NCI-H1417 (cell line): ENCODE measurements at places on chromosomes 16 and 17.

GRCh38 chr17:74779501-74779900, 3.4 kb upstream of the NAT9 start:
- no peak for DNase-seq

DNA sequence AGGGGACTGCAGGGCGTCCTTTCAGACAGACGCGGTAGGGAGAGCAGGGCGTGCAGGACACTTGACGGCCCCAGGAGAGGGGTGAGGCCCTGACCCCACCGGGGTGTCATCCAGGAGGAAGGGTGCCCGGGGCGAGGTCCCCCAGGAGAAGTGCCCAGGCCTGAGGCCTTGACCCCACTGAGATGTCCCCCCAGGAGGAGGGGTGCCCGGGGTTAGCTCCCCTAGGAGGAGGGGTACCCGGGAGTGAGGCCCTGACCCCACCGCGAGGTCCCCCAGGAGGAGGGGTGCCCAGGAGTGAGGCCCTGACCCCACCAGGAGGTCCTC, 27.2 kb upstream of the METRNL start:
- DNase-seq = no peak

GRCh38 chr16:84524346-84524920, 20.0 kb upstream of the MEAK7 start:
- no peak for DNase-seq

GRCh38 chr16:58863042-58863441, 128.9 kb upstream of the GOT2 start:
- DNase-seq = no peak

- no peak for DNase-seq
These were observed 18.6 kb upstream of the CLTC start for GRCh38 chr17:59601130-59601529.

- DNase-seq = no peak
These were observed 36.7 kb downstream of the TMEM238L start for GRCh38 chr17:10767232-10767631.

GRCh38 chr16:66878067-66878466, 2.2 kb upstream of the PDP2 start:
- no peak for DNase-seq

- DNase-seq = peak; percentile 71
These were observed 14.7 kb downstream of the DRC3 start for GRCh38 chr17:17987187-17987896.

DNA sequence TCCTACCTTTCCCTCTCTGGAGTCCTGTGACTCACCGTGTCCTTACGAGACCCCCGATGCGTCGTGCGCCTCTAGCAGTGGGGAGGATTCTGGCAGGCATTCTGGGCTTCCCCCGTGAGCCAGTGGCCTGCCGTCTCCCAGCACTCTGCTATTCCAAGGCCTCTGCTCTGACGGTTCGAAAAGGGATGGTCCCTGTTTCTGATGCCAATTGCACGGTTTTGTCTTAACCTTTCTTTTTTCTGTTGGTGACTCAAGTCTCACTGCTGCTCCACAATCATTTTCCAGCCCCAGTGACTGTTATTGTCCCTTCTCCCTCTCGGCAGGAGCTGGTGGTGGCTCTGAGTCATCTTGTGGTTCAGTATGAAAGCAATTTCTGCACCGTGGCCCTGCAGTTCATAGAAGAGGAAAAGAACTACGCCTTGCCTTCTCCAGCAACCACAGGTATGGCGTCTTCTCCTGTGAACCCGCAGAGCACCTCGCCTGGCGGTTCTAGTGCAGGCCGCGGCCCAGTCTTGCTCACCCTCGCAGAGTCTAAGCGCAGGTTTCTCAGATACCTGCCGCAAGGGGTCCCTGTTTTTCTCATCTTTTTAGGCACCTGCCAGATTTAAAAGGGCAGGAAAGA, 100.1 kb upstream of the CHMP6 start:
- peak; percentile 59 for DNase-seq

DNA sequence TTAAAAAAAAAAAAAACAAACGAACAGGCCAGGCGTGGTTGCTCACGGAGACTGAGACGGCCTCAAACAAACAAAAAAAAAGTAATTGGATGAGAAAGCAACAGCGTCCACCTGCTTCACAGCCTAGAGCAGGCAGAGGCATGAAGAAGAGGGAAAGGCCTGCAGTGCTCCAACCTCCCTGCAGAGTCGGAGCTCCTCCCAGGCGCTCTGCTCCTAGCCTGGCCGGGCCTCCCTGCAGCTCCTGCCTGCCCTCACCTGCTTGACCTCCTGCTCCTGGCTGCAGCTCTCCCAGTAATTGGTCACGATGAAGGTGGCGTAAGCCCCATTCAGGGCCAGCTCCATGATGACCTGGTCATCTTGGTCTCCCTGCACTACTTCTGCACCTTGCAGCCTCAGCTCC, 5.5 kb downstream of the NMRAL1 start:
- DNase-seq = no peak

DNA sequence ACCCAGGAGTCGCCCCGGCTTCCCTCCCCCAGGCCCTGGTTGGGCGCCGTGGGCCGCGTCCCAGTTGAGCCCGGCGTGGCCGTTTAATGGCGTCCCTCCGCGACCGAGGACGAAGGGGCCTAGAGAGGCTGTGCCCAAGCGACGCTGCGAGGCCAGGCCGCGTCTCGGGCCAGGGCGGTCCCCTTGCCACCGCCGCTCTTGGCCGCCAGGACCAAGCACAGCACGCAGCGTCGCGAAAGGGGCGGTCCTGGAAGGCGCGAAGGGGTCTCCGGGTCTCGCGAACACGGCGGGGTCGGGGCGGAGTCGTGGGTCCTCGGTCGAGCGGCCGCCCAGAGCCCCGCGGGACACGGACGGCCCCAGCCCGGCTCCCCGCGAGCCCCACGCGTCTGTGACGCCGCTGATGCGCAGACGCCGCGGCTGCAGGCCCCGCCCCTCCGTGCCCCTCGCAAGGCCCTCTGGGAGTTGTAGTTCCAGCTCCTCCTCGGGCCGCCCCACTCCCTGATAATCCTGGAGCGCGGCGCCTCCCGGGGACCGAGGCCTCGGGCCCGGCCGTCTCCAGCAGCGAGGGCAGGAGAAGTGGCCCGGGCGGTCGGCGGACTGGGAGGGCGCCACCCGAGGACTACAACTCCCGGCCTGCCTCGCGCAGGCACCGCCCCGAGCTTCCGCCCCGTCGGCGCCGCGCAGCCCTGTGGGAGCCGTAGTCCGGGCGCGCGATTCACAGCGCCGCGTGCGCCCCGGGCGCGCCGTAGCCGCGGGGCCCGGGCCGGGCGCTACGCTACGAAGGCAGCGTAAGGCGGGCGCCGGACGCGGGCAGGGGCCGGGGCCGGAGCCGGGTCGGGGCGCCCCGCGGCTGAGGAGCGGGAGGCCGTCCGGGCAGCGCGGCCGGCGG, at the start of gene CAPN15:
Gene CAPN15 (plus strand): TSS at position 698 of the 889 bp plus-strand sequence. CDS start 19,127 bp downstream, outside the sequence.
- peak; percentile 97 for DNase-seq

- DNase-seq = no peak
These were observed 49.7 kb downstream of the TUBD1 start for GRCh38 chr17:59842901-59843652.

DNA sequence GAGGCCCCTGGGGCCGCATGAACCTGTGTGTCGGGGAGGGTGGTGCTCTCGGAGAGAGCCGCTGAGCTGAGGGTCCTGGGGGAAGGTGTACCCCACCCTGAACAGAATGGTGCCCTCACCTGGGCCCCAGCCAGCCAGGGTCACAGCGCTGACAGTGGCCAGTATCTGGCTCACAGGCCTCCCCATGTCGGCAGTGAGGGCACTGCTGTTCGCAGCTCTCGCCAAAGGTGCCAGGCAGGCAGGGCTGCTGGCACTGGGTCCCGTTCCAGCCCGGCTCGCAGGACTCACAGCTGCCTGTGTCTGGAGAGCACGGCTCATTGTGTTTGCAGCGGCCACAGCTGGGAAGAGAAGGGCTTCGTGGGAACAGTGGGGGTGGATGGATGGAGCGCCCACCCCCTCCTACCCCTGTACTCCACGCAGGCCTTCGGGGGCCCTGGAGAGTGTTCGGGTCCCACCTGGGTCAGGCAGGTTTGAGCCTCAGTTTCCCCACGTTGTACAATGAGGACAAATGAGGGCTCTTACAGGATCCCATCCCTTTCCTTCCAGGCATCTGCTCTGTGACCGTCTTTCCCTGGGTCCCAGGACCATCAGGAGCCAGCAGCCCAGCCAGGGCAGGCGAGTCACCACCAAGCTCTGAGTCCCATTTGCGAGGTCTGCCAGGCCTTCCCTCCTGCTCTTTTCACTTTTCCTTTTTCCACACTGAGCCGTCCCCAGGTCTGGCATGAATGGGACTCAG, 5.0 kb downstream of the SCARF1 start:
- DNase-seq = peak; percentile 1

DNA sequence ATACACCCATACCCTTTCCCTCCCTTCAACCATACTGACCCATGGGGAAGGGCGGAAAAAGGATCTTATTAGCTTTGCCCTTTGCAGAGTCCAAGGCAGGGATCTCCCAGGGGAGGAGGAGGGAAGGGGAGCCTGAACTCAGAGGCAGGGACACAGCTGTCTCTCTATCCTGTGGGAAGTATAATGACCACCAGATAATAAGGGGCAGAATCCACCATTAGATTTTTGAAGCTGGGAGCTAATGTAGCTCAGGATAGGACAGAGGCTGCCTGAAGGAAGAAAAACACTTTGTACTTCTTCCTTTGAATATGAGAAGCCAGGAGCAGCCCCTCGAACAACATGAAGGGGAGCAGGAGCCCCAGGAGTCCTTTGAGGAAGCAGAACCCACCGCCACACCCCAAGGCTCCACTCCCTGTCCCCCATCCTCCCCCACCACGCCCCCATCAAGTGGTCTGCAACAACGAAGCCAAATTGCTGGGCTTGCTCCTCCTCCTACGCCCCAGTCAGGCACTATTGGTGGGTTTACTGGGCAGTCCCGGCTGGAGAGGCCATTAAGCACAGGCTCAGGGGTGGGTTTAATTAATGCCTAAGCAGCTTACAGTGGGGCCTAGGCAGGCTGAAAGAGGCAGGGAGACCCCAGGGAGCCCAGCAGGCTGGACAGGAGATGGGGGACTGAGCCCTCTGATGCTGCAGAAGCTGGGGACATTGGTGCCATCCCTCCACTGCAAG, 5.3 kb downstream of the MPP2 start:
- DNase-seq = no peak

- DNase-seq = no peak
These were observed 16.7 kb downstream of the ZNF423 start for GRCh38 chr16:49839017-49839825.

- peak; percentile 81 for DNase-seq
These were observed 26.5 kb upstream of the PHF12 start for GRCh38 chr17:28977659-28978355.

DNA sequence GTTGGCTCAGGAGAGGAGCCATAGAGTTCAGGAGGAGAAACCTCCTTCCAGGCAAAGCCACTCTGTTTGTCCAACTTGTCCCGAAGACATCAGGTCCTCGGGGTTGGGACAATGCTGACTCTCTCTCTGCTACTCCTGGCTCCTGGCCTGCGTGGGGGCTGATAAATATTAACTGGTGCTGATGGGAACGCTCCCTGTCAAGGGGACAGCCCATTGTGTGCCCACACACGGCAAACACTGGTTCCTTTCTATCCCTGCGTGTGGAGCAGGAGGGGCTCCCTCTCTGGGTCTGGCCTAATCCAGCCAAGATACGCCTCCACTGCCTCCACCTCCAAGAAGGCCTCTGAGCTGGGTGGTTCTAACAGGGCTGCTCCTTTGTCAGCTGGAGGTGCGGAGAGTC, 4.4 kb downstream of the KIF19 start:
- DNase-seq = no peak

GRCh38 chr17:57363998-57364643, 107.8 kb downstream of the MSI2 start:
- DNase-seq = peak; percentile 75

DNA sequence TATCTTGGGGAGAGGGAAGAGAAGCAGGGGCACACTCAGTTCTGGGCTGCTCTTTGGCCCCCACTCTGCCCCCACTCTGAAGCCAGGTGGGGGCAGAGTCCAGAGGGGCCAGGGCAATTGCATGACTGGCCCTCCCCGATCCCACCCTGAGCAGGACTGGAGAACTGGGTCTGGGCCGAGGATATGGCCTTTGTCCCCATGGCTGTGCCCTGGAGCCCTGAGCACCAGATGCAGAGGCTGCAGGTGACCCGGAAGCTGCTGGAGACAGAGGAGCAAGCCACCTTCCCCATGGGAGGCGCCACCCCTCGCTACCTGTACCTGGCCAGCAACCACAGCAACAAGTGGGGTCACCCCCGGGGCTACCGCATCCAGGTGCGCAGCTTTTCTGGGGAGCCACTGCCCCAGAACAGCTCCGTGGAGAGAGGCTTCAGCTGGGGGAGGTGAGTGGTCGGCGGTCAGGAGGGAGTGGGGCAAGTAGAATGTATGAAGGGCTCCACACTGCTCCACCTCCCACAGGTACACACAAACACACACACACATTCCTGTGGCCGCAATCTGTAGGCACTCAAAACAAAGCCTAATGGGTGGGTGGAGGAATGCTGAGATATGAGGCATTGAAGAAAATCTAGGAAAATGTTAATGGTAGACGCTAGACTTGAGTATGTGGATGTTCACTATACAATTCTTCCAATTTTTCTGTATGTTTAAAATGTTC, 21.4 kb downstream of the AOC3 start:
- DNase-seq = no peak

- no peak for DNase-seq
These were observed 816.2 kb upstream of the SOX9 start for GRCh38 chr17:71304498-71305158.

DNA sequence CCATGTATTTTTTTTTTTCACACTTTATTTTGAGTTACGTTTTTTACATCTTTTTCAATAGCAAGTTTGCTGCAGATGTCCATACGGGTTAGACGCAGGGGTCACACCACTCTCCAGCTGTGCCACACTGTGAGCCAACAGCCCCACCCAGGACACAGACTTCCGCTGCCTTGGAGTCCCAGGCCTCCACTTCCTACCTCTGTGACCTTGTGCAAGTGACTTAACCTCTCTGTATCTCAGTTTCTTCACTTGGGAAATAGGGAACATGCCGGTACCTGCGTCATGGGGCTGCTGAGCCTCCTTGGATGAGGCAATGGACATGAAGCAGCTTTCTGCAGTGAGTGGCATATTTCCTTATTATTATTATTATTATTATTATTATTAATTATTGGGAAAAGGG, 3.3 kb upstream of the PITPNA start:
- no peak for DNase-seq

DNA sequence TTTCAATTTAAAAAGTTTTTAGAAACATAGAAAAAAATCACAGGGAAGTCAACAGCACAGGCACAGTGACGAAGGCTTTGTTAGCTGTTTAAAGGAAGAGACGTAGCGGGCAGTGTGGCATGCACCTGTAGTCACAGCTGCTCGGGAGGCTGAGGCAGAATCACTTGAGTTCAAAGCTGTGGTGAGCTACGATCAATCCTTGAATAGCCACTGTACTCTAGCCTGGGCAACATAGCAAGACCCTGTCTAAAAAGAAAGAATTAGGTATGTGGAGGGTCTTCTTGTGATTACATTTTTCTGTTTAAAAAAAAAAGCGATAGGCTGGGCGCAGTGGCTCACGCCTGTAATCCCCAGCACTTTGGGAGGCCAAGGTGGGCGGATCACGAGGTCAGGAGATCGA, 50.1 kb downstream of the FOXK2 start:
- DNase-seq = no peak

DNA sequence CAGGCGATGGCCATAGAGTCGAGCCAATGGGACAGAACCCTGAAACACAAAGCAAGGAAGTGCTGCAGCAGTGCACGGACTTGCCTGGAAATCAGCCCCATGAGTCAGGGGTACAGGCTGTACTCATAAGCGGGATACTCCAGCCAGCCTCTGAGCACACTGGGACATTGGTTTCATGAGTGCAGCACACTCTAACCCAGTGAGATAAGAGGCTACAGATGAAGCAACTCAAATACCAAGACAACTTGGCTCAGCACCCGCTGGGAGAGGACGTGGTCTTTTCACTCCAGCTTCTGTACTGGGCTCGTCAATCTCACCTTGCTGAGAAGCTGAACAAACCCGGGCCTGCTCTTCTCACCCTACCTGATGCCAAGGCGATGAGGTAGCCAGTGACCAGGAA, 98.2 kb downstream of the AXIN2 start:
- no peak for DNase-seq
